ENCODE measurements at places on chromosomes 11 and 22.

GRCh38 chr11:19442554-19442910 lies 201.8 kb upstream of the E2F8 start:
- no peak for DNase-seq

DNA sequence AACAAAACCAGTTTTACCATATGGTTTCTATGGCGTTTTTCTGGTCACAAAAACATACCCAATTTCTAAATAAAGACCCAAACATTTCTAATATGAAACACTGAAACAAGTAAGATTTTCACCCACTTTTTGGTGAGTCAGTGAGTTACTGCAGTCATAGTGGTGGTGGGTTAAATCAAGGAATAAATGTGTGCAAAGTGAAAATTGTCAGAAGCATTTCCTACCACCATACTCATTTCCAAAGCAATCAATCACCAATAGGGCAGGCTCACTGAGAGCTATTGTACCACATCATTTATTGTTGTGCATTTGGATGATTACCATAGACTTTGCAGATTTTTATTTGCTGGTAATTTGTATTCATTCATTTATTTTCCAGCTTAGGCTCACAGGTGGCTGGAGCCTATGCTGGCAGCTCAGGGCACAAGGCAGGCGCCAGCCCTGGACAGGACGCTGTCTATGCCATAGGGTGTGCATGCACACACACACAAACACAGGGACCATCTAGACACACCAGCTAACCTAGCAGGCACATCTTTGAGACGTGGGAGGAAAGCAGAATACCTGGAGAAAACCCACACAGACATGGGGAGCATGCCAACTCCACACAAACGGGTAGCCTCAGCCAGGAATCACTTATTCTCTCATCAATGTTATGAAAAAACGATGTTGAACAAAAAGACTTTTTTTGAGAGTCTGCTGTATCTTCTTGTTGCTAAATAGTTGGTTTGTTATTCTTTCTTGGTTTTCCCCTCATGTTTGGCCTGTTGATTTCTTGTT lies 5.1 kb downstream of the FAM118B start:
- no peak for DNase-seq

DNA sequence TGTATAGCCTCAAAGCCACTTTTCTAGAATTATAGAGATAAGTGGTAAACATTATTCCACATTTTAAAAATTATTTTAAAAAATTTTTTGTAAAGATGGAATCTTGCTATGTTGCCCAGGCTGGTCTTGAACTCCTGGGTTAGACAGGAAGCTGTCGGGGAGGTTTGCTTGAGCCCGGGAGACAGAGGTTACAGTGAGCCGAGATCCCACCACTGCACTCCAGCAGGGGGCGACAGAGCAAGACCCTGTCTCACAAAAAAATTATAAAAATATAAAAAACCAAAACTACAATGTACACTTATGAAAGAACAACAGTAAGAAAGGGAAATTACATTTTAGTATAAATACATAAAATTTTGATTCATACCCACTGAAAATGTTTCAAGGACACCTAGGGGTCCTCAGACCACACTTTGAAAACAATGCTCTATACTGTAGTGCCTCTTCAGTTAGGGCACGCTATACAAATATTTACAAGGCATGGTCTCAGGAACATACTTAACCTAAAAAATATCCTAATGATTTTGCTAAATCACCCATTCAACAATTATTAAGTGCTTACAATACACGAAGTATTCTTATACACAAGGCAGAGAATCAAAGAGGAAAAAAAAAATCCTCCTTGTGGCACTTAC lies 111.2 kb downstream of the MRTFA start:
- DNase-seq: no peak

DNA sequence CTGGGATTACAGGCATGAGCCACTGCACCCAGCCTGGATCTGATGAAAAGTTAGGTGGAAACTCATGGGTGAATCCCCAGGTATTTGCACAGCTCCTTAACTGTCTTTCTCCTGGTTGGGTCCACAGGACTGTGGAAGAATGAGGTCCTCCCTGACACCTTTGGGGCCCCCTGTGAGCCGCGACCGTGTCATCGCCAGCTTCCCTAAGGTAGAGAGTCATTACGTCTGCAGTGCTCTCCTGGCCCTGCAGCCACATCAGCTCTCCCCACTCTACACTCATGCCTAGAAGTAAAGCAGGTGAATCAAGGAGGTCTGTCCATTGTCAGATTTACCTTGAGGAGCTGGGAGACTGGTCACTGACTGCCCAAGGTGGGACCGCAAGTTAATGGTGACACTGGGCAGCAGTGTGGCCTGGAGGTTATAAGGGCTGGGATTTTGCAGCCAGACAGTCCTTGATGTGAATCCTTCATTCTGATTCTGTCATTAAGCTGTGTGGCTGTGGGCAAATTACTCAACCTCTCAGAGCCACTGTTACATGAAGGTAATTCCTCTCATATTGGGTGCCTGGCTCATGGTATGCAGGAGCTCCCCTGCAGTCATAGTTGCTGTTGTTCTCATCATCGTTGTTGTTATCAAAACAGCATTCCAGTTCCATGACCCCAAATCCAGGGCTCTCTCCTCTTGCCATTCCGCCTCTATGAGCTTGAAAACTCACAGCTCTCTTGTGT lies 1.4 kb downstream of the RAB36 start:
- DNase-seq: no peak

GRCh38 chr22:47067321-47067890 lies 305.0 kb downstream of the TBC1D22A start:
- no peak for DNase-seq

DNA sequence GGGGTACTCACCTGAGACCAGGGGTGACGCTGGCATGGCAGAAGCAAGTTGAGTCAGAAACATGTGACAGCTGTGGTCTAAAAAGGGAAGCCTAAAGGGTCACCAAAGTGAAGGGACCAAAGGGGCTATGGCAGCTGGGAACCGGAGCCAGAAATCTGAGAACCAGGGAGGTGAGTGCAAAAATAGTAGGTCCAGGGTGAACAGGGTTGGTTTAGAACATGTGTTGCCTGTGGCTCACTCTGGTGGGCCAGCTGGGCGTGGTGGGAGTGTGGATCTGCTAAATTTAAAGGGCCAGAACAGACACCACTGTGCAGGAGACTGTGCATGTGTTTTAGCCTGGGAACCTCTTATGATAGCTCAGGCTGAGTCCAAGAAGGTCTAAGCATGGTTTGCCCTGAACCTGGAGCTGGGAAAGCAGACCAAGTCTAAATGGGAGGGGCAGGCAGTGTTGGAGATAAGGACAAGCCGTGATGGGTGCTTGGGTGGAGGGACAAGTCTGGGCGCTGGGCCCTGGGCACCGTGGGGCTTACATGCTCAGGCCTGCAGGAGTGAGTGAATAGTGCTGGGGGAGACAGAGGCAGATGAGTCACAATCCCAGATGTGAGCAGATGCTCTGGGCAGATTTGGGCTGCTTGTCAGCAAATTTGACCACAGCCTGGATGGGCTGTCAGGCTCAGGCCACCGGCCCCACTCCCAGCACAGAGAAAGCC lies 41.4 kb upstream of the ZBED5 start:
- DNase-seq: no peak

DNA sequence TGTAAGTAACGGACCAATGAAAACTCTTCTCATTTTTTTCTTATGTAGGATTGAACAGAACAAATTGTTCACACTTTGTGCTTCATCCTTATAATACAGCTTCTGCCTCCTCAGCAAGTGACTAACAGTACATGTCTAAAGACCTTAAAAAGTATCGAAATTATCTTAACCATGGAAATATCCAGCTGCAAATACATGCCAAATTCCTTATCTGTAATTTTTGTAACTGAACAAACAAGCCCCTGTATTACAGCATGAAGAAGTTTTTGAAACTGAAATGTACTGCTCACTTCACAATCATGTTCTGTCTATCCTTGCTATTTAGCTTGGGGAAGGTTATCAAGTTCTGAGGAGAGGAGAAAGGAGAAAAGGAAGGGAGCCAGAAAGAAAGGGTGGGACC lies 20.4 kb downstream of the WT1 start:
- no peak for DNase-seq

DNA sequence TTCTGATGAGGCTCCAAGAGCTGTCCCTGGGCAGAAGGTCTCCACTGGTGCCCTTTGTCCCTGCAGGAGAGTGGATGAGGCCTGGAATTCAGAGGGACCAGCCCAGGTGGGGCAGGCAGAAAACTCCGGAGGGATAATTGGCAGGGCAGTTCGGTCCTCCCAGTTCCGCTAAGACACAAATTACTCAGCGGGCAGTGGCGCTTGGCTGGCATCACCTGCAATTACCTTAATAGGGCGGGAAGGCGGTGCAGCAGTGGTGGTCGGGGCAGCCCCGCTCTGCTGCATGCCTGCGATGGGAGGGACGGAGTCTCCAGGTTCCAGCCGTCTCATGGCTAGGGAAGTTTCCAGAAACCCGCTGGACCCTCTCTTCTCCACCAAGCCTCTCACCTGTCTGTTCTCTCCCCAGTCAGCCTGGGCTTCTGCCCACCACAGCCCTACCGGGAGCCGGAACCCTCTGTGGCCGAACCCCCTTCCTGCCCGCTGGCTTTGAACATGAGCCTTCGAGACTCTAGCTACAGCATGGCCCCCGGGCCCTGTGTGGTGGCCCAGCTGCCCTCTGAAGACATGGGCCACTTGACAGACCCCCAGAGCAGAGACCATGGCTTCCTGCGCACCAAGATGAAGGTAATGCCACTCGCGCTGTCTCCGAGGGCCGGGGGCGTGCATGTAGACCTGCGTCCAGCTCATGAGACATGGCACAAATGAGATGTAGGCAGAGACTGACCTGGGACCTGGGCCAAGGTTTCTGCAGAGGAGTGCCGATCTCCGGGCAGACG lies 7.0 kb downstream of the OVOL1 start:
- DNase-seq: no peak

- DNase-seq: no peak
These were observed 1003.7 kb downstream of the BRD1 start for GRCh38 chr22:48823941-48824340.

GRCh38 chr22:28594076-28594796 lies 85.4 kb downstream of the TTC28 start:
- DNase-seq: no peak

GRCh38 chr22:43239956-43240355 lies 53.0 kb upstream of the TTLL12 start:
- no peak for DNase-seq

- no peak for DNase-seq
These were observed 47.9 kb downstream of the FEZ1 start for GRCh38 chr11:125448136-125448535.

DNA sequence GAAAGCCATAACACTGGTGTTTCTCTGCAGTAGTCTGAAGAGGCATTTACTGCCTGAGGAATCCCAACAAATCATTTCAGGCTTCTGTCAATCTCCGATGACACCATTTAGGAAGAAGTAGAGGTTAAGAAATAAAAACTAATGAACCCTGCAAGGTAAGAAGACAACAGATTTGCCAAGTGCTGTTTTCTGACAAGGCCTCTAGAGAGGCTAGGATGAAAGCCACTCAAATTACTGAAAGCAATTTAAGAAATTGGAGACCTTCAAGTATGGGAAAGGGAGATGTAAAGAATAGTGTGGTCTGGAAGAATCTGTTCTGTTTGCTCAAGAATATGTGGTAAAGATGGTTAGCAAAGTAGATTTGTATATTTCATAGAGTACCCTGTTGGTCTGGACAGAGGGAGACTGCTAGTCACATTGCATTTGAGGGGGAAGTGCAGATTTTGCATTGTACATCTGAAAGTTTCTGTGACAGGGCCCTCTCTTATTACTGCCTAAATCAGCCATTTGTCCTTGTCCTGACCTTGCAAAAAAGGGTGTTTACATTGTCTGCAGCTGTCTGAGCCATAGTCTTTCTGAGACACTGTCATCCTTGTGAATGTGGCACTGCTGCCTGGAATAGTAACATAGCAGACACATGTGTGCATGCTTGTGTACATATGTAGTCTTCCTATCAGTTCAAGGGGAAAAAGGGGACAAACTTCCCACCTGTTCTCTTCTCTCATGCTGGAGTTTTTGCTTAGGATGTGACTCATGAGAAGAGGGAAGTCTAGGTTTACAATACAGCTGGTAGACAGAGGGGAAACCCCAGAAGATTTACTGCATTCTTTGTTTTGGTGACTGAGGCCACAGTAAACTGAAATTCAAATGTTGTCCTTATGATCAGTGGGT lies 640.2 kb upstream of the KIRREL3 start:
- DNase-seq: no peak

GRCh38 chr11:57260937-57261783 lies 24.1 kb upstream of the APLNR start:
- DNase-seq: no peak

DNA sequence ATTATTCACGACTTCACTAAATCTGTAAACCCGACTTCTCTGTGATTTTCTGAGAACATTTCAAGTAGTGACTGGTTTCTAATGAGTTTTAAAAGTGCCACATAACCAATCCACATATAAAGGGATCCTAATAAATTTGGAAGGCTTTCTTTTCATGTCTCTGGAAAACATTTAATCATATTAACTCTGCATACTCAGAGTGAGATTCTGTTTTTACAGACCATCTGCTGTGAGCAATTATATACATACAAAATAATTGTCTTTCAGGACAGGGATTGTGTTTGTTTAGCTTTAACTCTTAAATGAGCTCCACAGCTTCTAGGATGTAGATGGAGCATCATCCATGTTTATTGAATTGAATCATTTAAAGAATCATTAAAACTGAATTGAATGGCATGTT lies 65.1 kb downstream of the PRMT3 start:
- no peak for DNase-seq

- DNase-seq: no peak
These were observed 22.5 kb downstream of the TECTA start for GRCh38 chr11:121123496-121124069.

GRCh38 chr11:17991783-17992433 lies 20.9 kb downstream of the SERGEF start:
- DNase-seq: peak; percentile 12

All from SHP77 treated with DMSO at 0.1 percent for 48 hours (cell line).